ENCODE measurements at places on chromosomes 4 and X. TPM values are rescaled to one million over a fixed set of nuclear protein-coding genes. Genes with fewer than 3 reads are reported as not detected.
A peak's percentile ranks its signal among the peaks of the same experiment; 100 is the strongest.

SPATA4 gene
- total RNA-seq: 0.45 TPM

TEX28 gene
- total RNA-seq: not detected

SH3BP2 gene
- 43.8 TPM for total RNA-seq

S100P gene
- not detected for total RNA-seq

C4orf36 gene
- 2.2 TPM for total RNA-seq

KIAA1210 gene
- not detected for total RNA-seq

SYTL4 gene
- total RNA-seq: not detected

LRCH2 gene
- total RNA-seq: 1.1 TPM

TMEM271 gene
- total RNA-seq: not detected

DNA sequence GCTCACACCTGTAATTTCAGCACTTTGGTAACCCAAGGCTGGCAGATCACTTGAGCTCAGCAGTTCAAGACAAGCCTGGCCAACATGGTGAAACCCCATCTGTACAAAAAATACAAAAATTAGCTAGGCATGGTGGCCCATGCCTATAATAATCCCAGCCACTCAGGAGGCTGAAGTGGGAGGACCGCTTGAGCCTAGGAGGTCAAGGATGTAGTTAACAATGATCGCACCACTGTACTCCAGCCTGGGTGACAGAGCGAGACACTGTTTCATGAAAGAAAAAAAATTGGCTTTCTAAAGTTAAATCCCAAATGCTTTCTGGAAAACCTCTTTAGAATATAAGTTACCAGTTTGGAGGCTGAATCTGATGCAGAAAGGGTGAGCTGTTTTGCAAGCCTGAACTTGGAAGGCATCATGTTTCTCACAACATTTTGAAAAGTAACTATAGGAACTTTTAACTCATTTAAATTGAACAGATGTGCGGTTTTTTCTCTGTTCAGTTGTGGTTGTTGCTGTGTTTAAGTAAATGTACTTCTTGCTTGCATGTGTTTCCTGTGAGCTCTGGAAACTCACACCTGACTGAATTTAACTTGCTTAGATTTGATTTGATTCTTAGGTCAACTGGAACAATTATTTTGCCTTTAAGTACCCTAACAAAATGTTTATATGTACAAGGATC, 39.8 kb upstream of the TMEM131L start:
- no peaks in the 10 kb centered on the region for H3K36me3 ChIP-seq
- no peak for DNase-seq
- H3K4me3 ChIP-seq: no peak overlapping the region
- H3K4me1 ChIP-seq: no peaks in the 10 kb centered on the region
- no peaks in the 10 kb centered on the region for H3K27me3 ChIP-seq

- H3K4me1 ChIP-seq: no peaks in the 10 kb centered on the region
- H3K27me3 ChIP-seq: peaks cover 29% of the 10 kb centered on the region
- H3K36me3 ChIP-seq: no peaks in the 10 kb centered on the region
- no peak overlapping the region for H3K4me3 ChIP-seq
- no peak overlapping the region for H3K27ac ChIP-seq
- DNase-seq: no peak
Measured at GRCh38 chr4:122000849-122001248, 49.0 kb upstream of the TRPC3 start.

DNA sequence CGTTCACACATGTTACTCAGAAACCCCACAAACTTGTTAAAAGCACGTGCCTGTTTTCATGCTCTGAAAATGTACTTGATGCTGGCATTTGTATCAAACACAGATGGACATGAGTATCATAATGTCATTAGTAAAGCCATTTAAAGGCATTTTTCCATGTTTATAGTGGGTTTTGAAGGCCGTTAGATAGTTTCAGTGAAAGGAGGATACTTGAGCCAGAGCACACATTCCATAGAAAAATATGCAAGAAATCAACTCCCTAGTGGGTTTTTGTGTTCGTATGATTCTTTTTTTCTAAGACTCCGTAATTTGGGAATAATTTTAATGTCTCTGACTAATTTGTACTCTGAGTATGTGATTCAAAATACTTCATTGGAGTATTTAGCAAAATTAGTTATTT, 216.2 kb upstream of the BMP3 start:
- no peak overlapping the region for H3K4me3 ChIP-seq
- H3K27me3 ChIP-seq: no peaks in the 10 kb centered on the region
- no peaks in the 10 kb centered on the region for H3K36me3 ChIP-seq
- no peaks in the 10 kb centered on the region for H3K4me1 ChIP-seq
- no peak overlapping the region for H3K27ac ChIP-seq

- no peaks in the 10 kb centered on the region for H3K36me3 ChIP-seq
- H3K27ac ChIP-seq: no peak overlapping the region
- H3K27me3 ChIP-seq: no peaks in the 10 kb centered on the region
- H3K4me1 ChIP-seq: no peaks in the 10 kb centered on the region
- no peak for DNase-seq
Measured at GRCh38 chr4:159137176-159137575, 34.3 kb downstream of the RAPGEF2 start.

GRCh38 chr4:101977076-101977475, 186.5 kb downstream of the BANK1 start:
- no peaks in the 10 kb centered on the region for H3K4me1 ChIP-seq
- H3K27me3 ChIP-seq: no peaks in the 10 kb centered on the region
- no peak overlapping the region for H3K4me3 ChIP-seq
- no peaks in the 10 kb centered on the region for H3K36me3 ChIP-seq

GRCh38 chr4:185142564-185142911, 528 bp upstream of the SLC25A4 start:
- peaks cover 27% of the 10 kb centered on the region for H3K36me3 ChIP-seq
- no peak overlapping the region for H3K27ac ChIP-seq
- no peak for DNase-seq
- H3K4me3 ChIP-seq: peak overlapping the region; percentile 83

DNA sequence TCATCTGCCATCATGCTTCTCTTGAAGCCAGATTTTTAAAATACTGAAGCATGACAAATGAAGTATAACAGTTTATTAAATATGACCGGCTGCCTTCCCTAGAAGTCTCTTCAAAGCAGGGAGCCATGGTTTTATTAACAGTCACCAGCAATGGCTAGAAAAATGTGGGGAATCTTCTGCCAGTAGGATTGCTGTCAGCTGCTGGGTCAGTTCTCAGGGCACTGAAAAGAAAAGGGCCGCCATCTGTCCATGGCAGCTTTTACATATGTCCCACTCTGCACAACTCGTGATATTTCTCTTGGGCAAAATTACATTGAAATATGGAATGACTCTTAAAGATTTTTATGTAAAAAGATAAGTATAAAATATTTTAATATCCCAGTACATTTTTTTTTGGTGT, 2.8 kb downstream of the CCNG2 start:
- H3K27me3 ChIP-seq: no peaks in the 10 kb centered on the region
- peaks cover 4% of the 10 kb centered on the region for H3K4me1 ChIP-seq
- peaks cover 62% of the 10 kb centered on the region for H3K36me3 ChIP-seq

DNA sequence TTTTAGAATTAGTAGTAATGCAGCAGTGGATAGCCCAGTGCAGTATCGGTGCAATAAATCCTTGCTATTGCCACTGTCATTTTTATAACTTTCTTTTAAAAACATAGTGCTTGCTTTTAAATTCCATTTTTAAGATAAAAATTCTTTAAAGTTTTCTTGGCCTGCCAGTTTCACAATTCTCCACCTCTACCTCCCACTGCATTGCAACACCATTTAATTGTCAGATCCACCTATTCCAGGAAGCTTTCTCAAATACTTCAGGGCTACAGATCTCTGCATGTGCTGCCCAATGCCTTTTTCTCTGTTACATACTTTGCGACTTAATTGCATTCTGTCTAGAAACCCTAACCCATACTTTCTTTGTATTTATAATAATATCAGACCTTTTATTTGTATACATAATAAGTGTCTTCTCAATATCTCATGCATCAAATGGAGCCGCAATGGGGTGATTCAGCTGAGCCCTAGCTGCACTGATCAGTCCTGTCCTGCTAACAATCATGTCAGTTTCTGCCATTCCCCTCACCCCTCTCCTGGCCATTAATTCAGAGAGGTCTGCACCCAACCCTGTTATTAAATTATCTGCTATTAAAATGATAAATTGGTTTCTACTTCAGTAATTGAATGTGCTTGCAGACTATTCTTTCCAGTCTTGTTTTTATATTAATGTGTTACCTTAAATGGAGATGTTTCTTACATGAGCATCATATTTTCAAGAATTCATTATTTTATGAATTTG, 193.1 kb downstream of the SLIT2 start:
- DNase-seq: no peak
- no peak overlapping the region for H3K4me3 ChIP-seq
- H3K27ac ChIP-seq: no peak overlapping the region
- no peaks in the 10 kb centered on the region for H3K27me3 ChIP-seq
- no peaks in the 10 kb centered on the region for H3K4me1 ChIP-seq

DNA sequence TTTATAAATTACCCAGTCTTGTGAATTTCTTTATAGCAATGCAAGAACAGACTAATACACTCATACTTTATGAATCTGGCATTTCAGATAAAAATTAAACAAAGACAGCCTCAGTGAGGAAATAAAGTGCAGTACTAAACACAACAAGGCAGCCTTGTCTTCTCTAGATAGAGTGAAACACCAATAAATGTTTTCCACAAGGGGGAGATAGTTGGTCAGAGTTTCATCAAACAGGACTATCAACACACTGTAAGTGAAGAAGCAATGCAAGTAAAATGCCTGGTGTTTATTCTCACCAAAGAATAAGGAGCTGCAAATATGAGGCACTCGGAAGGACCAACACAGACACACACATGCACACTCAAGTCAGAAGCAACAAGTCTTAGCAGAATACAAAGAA, 62.8 kb downstream of the FAM9B start:
- H3K27ac ChIP-seq: no peak overlapping the region
- no peak for DNase-seq
- H3K27me3 ChIP-seq: no peaks in the 10 kb centered on the region

GRCh38 chr4:150743564-150744342, 161.8 kb downstream of the MAB21L2 start:
- no peak overlapping the region for H3K4me3 ChIP-seq
- no peaks in the 10 kb centered on the region for H3K36me3 ChIP-seq
- H3K27me3 ChIP-seq: no peaks in the 10 kb centered on the region
- H3K27ac ChIP-seq: no peak overlapping the region
- no peak for DNase-seq

GRCh38 chr4:126582737-126583136, 1050.0 kb upstream of the INTU start:
- H3K27me3 ChIP-seq: no peaks in the 10 kb centered on the region
- no peak overlapping the region for H3K27ac ChIP-seq
- no peaks in the 10 kb centered on the region for H3K36me3 ChIP-seq
- H3K4me1 ChIP-seq: no peaks in the 10 kb centered on the region
